ENCODE measurements at places on chromosomes 6 and 20.
A peak's percentile ranks its signal among the peaks of the same experiment; 100 is the strongest.

GRCh38 chr6:142842418-142843261 is 102.3 kb downstream of the HIVEP2 start:
- DNase-seq, result no peak

DNA sequence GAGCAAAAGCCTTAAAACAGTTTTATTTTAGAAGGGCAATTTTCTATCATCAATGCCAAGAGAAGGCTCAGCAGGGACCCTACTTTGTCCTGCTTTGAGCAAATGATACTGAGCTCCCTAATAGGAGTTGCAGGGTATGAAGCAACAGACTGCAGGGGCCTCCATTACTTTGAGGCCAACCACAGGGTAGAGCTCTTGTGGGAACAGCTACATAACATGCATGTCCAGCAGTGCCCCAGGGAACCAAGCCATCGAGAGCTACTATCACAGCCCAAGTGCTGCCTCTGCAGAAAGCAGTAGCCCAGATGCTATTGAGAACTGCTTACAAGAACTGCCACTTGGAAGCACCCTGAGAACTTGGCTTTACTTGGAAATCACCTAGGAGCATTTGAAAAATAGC is 222.1 kb downstream of the LAMA2 start:
- no peak for DNase-seq

GRCh38 chr20:5000263-5001173 is 792 bp downstream of the SLC23A2 start:
- DNase-seq, result peak; percentile 44

DNA sequence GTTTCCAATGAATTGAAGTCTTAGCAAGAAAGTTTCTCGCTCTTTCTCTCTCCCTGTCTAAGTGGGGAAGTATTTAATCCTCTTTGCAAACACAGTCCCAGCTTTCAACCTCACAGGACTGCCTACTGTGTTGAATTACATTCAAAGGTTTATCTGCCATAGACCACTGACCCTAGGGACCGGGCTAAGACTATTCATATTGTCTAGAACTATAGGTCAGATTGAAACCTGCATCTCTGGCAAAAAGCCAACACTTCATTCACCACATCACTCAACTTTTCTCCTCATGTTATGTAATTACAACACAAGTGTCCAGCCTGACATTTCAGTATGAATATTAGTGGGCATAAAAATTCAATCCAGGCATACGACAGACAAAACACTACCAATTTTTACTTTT is 314.7 kb upstream of the RSPO3 start:
- no peak for DNase-seq

- DNase-seq, result no peak
These were observed 545.2 kb upstream of the MAN1A1 start for GRCh38 chr6:119894811-119895210.

GRCh38 chr6:169083508-169083874 is 170.2 kb downstream of the THBS2 start:
- DNase-seq, result no peak

DNA sequence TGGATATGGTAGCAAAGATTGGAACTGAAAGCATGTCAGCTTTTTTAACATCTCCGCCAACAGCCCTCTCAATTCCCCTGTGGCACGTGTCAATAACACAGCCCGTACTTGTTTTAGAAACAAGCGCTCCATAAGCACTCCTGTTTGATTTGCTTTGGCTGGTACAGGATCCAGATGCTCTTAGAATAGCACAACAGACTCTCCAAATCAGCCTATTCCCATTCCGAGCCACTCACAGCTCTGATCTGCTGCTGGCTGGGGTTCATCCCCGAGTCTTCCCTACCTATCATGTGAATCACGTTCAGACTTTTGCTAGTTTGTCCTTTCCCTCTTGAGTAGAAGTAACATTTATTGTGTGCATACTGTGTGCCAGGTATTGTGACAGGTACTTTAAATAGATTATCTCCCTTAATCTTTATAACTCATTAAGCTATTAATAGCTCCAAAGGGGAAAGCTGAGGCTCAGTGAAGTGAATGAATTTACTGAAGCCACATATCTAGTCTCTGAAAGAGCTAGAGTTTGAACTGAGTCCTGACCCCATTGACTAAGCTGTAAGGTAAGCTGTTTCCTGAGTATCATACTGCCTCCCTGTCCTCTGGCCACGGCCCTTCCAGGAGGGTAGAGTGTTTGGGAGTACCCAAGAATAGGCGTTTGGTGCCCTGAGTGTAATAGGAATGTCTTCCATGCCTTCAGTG is 46.7 kb downstream of the RALY start:
- DNase-seq, result no peak

DNA sequence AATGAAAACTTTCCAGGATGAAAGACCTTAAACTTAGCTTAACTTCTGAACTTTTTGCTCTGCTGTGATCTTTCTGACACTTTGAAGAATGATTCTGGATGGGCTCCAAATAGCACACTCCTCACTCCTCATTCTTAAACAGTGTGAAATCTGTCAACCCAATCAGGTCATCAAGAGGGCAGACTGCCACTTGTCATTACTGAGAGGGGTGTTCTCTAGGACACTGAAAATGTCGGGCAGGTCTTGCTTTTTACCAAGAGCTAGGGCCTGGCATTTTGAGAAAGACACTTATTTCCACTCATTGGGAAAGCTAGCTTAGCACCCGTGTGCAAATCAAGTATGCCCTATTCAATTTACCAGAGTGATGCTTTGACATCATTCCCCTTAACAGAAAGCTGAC is 122.2 kb downstream of the MTFR2 start:
- no peak for DNase-seq

- DNase-seq, result no peak
These were observed 118.0 kb upstream of the PRND start for GRCh38 chr20:4603724-4604123.

DNA sequence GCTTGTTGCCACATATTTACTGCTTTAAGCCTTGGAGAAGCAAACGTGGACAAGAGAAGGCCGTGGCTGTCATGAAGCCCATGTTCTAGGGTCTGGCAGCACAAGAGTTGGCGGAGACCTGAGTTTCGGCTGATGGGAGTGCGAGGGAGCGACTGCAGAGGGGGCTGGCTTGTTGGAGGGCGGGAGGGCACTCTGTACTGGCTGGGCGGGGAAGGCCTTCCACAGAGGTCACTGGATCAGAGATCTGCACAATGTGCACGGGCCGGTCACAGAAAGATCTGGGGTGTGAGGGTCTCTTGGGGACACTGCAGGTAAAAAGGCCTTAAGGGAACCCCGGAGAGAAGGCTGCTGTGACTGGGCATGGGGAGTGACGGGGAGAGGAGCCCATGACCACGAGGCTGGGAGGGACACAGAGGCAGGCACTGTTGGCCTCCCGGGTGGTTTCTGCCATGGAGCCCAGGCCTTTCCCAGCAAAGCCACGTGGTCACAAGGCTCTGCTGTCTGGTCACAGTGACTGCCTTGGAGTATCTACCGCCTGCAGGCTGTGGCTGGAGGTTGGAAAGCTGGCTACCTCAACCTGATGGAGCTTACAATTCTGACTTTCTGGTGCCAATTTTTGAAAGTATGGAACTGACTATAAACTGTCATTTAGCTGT is 23.8 kb downstream of the FOXC1 start:
- DNase-seq, result no peak

DNA sequence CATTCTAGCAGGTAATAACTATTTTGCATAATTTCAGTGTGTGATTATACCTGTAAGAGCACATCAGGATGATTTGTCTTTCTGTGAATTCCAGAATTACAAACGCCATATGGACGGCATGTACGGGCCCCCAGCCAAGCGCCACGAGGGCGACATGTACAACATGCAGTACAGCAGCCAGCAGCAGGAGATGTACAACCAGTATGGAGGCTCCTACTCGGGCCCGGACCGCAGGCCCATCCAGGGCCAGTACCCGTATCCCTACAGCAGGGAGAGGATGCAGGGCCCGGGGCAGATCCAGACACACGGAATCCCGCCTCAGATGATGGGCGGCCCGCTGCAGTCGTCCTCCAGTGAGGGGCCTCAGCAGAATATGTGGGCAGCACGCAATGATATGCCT is 122.7 kb downstream of the TMEM242 start:
- no peak for DNase-seq

GRCh38 chr6:11215773-11216172 is 16.7 kb downstream of the NEDD9 start:
- DNase-seq, result no peak

DNA sequence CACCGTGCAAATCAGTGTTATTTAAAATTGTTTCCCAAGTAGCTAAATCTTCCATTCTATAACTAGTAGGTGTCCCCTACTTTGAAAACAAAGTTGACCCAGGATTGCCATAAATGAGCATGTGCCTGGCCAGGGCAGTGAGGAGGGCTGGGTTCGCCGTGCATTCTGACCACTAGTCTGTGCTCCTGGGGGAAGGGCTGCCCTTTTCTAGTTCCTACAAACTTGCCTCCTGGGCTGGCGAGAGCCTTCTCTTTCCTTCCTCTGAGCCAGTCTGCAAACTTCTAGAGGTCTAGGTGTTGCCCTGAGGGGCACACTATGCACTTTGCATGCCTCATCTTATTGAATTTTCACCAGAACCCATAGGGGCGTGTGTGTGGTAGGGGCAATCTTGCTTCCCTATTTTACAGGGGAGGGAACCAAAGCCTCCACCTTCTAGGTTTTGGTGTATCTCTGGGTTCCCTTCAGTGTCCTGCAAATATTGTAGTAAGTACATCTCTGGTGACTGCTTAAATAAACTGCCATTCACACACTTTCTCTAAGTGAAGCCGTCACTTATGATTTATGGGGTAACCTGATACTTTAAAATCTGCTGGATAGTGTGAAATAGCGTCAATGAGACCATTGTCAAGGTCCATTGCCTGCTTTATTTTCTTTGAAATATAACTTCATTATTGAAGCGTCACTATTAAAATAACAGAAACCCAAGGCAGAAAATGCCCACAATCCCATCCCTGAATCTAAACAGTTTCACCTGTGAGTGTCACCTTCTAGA is 42.2 kb downstream of the CDH26 start:
- DNase-seq, result no peak

DNA sequence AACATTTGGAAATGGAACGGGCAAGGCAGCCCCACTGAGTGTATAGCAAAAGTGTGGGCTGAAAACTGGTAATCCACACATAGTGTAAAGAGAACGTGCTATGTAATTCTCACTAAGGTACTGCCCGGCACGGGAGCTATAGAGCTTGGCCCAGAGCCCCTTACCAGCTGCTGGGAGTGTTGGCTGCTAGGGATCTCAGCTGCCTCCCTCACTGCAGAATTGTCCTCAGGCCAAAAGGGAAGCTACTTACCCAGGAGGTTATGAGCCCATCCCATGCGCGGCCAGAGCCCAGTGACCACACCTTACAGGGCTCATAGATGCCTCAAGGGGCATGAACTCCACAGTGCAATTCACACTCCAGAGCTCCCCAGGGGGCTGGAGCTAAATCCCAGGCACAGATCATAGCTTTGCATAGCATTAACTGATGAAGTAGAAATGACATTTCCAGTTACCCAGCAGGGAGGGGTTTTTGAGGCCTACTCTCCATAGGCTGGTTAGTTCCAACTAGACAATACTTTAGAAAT is 56.8 kb downstream of the LINC00237 start:
- no peak for DNase-seq

- peak; percentile 2 for DNase-seq
These were observed 530 bp downstream of the GOPC start for GRCh38 chr6:117601811-117602150.

- DNase-seq, result no peak
These were observed 104.3 kb downstream of the EDN3 start for GRCh38 chr20:59404749-59405148.

DNA sequence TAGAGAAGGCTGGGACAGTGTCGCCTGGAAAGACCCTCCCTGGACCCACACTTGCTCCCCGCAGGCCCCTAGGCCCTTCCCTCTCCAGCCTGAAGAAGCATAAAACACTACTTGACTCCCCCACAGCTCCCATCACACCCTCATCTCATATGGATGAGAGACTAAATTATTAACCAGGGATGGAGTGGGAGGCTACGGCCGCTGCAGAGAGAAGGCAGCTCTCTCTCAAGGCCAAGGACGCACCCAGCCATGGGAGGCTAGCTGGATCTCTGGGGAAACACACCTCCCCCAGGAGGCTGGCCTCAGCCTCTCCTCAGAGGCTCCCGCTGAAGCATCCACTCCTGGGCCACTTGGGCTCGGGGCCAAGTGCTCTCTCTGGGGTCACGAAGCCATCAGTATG is 102.5 kb downstream of the GRM4 start:
- no peak for DNase-seq

GRCh38 chr6:163708466-163708865 is 293.9 kb downstream of the QKI start:
- no peak for DNase-seq

GRCh38 chr20:23381876-23382275 is 19.9 kb downstream of the GZF1 start:
- no peak for DNase-seq

- no peak for DNase-seq
These were observed 49.1 kb upstream of the DST start for GRCh38 chr6:56691814-56692213.

DNA sequence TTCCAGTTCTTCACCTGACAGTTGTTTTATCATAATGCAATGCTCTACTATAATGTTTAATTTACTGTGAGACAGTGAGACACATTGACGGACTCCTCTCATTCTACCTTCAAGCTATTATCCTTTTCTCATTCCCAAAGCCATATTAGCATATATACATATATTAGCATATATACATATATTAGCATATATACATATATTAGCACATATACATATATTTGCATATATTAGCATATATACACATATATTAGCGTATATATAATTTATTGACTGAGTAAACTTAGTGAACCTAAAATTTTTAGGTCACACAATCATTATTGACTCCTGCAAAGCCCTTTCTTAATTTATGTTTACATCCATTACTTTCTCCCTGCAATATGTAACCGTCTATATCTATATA is 555.0 kb upstream of the ADGRB3 start:
- no peak for DNase-seq

DNA sequence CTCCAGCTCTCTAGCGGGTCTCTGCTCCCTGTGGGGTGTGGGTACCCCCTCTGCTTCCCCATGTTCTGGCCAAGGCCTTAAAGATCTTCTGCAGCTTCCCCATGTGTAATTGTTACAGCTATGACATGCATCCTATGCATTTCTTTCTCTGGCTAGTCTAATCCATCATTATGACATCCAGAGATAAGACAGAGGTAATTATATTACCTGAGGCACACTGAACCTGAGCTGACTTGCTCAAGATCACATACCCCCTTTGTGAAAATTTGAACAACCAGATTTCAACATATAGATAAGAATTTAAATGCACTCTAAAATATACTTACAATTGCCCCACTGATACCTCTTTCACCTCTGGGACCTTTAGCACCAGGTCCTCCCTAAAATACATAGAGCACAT is 102.4 kb downstream of the COL12A1 start:
- DNase-seq, result no peak

GRCh38 chr6:5590187-5590586 is 328.9 kb downstream of the FARS2 start:
- no peak for DNase-seq
